HT-29 (cell line): ENCODE measurements at places on chromosomes 13 and 19.

- DNase-seq, result peak; percentile 96
Observed at GRCh38 chr13:73133531-73133930, 74.7 kb downstream of the KLF5 start.

DNA sequence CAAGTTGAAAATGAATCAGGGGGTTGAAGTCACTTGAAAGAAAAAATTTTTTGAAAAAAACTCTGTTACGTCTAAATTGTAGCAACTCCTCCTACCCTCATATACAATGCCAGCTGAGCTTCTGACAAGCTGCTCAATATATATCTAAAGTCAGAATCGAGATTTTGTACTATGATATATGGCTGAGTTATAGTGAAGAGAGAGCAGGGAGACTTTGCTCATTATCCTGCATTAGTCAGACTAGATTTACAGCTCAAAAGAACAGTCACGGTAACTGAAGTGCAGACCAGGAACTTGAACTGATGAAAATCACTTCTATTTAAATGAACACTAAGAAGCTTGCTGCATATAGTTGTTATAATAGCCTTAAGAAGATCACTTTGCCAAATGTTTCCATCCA lies 153.1 kb downstream of the LACC1 start:
- no peak for DNase-seq

DNA sequence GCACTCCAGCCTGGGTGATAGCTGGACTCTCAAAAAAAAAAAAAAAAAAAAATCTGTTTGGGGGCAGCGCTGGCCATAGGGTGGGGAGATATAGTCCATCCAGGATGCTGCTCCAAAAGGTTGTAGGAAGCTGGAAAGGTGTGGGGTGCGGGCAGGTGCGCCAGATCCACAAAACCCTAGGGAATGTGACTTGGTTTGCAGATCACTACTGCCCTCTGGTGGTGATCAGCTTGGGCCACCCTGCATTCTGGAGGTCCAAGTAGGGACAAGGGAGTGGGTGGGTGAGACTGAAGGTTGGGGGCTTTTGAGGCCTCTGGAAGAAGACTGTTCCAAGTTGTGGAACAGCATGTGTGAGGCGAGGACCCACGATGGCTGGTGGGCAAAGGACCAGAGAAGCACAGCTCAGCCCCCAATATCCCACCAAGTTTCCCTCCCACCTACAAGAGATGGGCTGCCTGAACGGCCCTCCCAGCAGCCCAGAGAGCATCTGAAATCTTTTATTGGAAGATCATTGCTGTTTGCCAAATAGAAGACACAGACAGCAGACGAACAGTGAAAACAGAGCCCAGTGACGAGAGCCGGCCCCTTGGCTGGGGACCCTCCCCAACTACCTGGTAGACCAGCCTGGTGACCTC lies 10.4 kb upstream of the TYK2 start:
- DNase-seq, result peak; percentile 73

- DNase-seq, result no peak
Observed at GRCh38 chr13:101331731-101332130, 84.6 kb downstream of the NALCN start.

- DNase-seq, result no peak
Observed at GRCh38 chr19:18796239-18796638, 5.1 kb upstream of the COMP start.

DNA sequence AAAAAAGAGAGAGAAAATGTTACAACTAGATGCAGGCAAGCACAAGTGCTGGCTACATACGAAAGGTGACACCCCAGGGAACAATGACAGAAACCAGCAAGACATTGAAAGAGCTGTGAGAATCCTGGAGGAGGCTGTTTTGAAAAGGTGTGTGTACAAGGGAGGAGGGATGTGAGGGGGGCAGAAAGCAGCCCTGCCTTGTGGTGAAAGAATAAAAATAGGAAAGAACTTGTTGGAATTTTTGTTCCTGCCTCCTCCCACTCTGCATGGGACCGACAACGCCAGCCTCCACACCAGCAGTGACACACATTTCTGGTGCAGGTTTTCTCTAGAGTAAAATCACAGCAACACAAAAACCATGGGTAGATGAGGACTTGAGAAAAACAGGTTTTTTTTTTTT lies 1258.6 kb downstream of the PCDH9 start:
- DNase-seq, result no peak

GRCh38 chr13:107138486-107138885 lies 570.5 kb upstream of the ARGLU1 start:
- DNase-seq, result peak; percentile 6

GRCh38 chr13:113825841-113826240 lies 38.0 kb downstream of the GAS6 start:
- DNase-seq, result no peak

- no peak for DNase-seq
Observed at GRCh38 chr13:72145383-72145782, 278.4 kb upstream of the DACH1 start.

- no peak for DNase-seq
Observed at GRCh38 chr13:53013113-53013512, 15.5 kb upstream of the OLFM4 start.

- DNase-seq, result no peak
Observed at GRCh38 chr13:73913079-73913740, 221.0 kb downstream of the KLF12 start.

- no peak for DNase-seq
Observed at GRCh38 chr19:11174336-11174735, 18.8 kb upstream of the SPC24 start.

- no peak for DNase-seq
Observed at GRCh38 chr13:114047358-114047881, 73.5 kb upstream of the C13orf46 start.

DNA sequence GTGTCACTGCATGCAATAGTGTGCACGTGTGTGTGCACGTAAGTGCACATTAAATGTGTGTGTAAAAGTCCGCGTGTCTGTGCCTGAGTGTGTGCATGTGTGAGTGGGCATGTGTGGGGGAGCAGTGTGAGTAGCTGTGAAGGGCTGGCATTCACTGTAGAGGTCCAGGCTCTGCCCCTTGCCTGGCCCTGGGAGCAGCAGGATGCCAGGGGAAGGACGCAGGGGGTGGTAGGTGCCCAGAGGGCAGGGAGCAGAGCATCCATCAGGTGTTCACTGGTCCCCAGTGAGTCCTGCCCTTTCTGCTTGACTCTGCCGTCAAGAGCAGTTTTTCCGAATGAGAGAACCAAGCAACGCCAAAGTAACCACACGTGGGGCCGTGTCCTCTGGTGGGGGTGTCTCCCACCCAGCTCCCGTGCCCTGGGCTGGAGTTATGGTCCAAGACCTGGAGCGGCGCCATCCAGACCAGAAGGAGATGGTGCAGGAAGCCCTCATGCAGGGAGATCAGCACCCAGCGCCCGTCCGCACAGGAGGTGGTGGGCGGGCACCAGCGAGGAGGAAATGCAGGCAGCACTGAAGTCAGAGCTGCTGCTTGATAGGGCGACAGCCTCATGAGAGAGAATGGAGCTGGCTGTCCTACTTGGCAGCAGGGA lies 68.5 kb downstream of the TEX29 start:
- no peak for DNase-seq

GRCh38 chr13:44848920-44849676 lies 140.2 kb downstream of the NUFIP1 start:
- DNase-seq, result no peak

DNA sequence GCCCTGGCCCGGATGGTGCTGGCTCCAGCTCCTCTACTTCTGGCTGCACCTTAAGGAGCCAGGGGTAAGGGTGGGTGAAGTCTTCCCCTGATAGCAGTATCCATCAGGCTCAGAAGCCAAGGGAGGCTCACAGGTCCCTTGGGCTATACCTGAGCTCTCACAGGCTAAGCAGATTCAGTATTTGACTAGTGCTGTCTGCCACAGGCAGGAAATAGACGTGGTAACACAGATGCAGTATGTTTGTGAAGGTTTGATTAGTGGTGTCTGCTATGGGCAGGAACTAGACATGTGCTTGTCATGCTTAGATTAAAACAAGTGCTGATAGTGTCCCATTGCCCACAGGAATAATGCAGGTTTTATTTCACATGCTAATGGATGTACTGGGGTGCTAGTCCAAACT lies 4.0 kb downstream of the SYT5 start:
- peak; percentile 23 for DNase-seq

DNA sequence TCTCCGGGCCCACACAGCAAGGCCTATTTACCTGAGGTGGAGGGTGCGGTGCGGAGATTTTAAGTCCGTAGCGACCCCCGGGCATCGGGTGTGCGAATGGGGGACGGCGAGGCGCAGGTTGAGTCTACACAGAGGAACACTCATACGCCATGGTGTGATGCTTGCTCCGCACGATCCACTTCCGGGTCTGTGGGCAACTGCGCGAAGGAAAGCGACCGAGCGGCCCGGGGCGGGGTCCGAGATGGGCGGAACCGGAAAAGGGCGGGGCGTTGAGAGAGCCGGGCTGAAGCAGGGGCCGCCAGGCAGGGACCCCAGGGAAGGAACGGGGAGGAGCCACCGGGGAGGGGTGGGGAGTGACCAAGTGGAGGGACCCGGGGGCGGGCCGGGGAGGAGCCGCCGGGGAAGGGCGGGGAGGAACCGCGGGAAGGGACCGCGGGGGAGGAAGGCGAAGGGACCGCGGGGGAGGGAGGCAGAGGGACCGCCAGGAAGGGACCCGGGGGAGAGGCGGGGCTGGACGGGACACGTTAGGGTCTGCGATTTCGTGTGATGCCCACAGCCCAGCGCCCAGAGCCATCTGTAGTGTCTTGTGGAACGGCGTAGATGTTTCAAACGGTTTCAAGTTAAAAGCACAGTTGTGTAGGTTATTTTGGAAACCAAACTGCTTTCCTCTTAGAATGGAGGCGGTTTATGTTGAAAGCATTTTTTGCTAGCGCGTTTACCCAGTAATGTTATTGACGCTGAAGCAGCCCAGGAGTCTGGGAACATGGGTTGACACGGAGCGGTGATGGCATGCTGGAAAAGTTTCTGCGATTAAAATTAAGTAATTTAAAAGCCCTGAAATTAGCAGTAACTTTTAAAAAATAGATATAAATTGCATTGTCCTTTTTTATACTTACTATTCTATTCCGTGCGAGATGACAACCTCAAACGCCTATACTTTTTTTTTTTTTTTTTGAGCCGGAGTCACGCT lies at the start of gene ZNF160:
Gene ZNF160, minus strand, starts transcription at position 189 of the 970 bp plus-strand sequence. CDS start 17,146 bp downstream, outside the sequence.
- DNase-seq, result peak; percentile 99

DNA sequence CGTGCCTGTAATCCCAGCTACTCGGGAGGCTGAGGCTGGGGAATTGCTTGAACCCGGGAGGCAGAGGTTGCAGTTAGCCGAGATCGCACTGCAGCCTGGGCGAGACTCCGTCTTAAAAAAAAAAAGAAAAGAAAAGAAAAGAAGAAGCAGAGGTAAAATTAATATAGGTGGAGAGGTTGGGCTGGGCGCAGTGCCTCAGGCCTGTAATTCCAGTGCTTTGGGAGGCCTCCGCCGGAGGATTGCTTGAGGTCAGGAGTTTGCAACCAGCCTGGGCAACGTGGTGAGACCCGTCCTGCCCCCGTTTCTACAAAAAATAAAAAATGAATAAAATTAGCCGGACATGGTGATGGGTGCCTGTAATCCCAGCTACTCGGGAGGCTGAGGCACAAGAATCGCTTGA lies 912 bp upstream of the TUBA3C start:
- DNase-seq, result no peak

DNA sequence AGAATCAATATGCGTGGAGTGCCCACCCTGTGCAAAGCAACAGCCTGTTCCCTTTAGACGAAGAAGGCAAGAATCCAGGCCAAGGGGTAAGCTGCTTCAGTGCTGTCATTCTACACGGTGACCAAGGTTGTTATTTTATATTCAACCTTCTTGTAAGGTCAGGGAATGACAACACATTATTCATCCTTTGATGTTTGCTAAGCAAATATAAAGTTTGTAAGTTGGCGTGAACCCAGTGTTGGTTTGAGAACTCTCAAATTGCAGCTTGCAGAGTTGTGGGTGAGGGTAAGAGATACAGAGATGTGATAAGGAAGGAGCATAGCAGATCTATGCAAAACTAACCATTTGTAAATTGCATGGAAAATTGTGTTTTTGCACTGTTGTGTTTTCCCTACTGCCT lies 436.7 kb downstream of the FGF9 start:
- DNase-seq, result peak; percentile 42

DNA sequence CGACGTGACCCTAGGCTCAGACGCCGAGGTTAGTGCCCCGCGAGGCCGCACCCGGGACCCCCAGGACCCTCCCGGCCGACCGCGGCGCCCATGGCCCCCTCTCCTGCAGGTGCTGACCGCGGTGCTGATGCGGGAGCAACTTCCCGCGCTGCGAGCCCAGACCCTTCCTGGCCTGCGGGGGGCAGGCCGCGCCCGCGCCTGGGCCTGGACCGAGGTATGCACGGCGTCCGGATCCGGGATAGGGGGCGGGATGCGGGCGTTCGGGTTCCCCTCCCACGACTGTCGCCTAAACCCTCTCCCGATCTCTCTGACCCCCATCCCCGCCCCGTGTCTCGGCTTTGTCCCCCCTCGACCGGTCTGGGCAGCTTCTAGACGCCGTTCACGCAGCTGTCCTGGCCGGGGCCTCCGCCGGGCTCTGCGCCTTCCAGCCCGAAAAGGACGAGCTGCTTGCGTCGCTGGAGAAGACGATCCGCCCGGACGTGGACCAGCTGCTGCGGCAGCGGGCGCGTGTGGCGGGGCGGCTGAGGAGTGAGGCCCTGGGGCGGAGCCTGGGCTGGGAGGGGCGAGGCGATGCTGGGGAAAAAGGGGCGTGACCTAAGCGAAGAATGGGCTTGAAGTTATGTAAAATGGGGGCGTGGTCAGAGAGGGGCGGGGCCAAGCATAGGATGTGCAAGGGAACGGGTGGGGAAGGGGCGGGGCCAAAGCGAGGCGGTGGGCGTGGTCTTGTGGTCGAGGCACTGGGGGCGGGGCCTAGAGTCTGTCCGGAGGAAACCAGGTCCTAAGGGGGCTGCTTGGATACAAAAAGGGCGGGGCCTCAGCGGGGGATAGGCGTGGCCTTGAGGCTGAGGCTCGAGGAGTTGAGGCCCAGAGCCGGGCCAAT lies 16.0 kb upstream of the COLGALT1 start:
- peak; percentile 55 for DNase-seq

DNA sequence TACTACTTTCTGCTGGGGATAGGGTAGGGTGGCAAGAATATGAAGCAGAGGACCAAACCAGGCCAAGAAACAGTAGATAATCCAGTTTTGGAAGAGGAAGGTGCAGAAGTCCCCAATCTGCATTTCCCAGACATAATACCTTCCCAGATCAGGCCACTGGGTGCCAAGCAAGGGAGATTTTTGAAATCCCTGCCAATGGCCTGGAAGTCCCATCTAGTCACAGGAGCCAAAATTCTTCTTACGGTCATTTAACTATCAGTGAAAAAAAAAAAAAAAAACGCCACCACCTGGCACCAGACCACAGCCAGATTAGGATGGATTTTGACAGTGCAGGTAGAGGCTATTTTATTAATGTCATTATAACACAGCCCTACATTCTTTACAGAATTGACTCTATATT lies 57.8 kb downstream of the ZC3H13 start:
- DNase-seq, result no peak

DNA sequence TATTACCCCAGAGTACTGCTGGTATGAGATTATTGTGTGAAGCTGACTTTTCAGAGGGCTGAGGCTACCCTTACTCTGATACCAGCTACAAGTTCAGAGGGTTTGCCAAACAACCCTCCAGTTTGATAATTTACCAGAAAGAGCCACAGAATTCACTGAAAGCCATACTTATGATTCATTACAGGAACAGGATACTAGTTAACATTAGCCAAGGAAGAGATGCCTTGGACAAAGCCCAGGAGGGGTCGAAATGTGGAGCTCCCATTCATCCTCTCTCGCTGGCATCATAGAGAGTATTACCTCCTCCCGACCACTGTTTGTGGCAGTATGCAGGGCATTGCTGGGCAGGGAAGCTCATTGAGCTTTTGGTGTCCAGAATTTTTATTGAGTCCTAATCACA lies 364.3 kb downstream of the KCNRG start:
- DNase-seq, result no peak

GRCh38 chr19:10070730-10071446 lies 15.2 kb upstream of the SHFL start:
- no peak for DNase-seq
